ENCODE measurements at places on chromosomes 5 and 9.

DNA sequence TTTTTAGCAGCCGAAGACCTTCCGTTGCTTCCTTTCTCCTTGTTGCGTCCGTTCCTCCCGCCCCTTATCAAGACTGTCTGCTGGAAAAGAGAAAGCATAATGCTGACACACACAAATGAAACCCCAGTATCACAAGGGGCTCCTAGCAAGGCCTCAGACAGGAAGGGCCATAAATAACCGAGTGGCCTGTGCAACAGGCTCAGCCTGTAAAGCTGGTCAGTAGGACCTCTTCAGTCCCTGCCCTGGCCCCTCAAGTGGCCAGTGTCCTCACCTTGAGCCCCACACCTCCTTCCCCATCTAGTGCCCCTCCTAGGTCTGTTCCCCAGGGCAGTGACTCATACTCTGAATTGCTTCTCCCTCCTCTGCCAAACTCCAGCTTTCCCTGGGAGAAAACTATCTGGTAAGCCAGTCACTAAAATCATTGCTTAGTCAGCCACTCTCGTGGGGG lies 174.6 kb upstream of the IL12B start:
- no peak for DNase-seq

- no peak for DNase-seq
Observed at GRCh38 chr5:75672616-75673015, 44.6 kb downstream of the POC5 start.

DNA sequence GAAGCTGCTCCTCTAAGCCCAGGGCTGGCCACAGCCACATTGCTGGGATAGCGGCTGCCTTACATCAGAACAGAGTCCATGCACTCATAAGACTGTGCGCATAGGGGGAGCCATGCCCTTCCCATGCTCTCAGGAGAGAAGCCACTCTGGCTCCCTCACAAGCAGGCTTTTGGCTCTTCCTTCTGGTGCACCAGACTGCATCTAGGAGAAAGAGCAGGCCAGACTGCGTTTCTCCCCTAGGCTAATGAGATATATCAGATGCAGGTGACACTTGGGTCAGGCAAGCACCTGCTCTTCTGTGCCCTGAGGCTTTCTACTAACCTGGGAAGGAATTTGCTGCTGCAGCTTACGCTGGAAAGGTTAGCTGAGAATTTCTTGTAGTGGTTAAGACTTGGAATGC lies 43.2 kb upstream of the BRINP1 start:
- DNase-seq: no peak

DNA sequence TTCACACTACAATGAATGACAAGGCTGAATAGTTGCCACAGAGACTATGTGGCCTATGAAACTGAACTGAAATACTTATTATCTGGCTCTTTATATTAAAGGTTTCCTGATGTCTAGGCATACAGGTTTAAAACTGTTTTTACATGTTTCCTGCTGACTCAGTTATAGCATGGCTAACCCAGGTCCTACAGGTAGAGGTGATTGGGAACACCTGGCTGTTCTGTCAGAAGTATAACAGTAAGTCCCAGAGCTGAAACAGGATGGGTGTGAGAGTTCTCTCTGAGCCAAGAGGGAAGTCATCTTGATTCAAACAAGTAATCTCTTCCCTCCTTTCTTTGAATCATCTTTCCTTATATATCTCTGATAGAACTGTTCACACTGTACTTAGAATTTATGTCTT lies 4.9 kb upstream of the ADGRV1 start:
- DNase-seq: no peak

- no peak for DNase-seq
Observed at GRCh38 chr9:90735952-90736351, 65.7 kb upstream of the SYK start.

- DNase-seq: no peak
Observed at GRCh38 chr5:5795074-5795771, 372.7 kb downstream of the ICE1 start.

DNA sequence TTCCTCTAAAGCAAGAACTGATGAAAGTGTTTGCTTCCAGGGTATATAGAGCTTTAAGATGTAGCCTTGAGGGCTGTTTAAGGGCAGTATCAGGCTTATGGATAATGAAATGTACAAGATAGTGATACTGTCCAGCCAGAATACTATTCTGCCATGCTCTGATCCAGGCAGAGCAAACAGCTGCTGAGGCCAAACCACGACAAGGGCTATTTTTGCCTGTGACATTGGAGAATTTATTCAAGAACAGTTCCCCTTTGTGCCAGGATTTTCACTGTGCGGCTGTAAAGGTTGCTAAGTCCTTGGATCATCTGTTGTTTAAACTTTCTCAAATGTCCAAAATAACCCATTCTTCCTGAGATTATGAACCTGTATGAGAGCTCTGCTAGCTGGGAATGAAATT lies 70.4 kb downstream of the OTP start:
- no peak for DNase-seq
